ENCODE measurements at places on chromosomes 2 and 18.

DNA sequence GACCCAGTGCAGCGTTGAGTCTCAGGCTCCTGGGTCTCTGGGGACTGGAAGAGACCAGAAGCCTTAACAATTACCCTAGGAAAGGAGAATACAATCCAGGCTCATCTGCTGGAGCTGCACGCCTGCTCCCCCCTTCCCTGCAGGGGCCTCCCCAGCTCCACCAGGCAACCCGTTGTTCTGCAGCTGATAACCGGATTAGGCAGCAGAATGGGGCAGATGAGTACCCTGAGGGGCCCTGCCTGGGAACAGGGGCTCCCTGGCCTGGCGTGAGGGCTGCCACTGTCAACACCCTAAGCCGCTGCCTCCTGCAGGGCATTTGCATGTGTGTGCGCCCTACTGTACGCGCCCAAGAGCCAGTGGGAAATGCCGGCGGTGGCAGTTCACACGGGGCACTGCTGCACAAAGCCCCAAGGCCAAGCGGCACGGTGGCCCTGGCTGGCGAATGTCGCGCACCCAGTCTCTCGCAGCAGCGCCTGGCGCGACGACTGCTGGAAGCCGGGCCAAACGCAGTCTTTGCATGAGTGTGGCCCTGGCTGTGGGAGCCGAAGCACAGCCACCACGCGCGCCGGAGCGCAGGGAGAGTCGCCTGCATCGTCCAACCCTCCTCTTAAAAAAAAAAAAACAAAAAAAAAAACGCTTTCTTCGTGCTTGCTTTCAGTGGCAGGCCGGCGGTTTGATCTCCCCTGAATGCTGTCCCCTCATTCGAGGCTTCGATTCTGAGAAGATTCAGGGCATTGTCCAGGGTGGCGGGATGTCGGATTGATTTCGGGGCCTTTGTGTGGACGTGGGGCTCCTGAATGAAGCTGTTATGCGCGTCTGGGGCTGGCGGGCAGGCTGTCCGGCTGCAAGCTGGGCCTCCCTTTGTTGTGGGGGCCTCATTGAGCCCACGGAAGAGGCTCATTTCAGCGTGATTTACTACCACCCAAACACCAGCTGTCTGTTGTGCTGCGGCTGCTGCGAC, 63.8 kb downstream of the SETBP1 start:
- no peak for DNase-seq

DNA sequence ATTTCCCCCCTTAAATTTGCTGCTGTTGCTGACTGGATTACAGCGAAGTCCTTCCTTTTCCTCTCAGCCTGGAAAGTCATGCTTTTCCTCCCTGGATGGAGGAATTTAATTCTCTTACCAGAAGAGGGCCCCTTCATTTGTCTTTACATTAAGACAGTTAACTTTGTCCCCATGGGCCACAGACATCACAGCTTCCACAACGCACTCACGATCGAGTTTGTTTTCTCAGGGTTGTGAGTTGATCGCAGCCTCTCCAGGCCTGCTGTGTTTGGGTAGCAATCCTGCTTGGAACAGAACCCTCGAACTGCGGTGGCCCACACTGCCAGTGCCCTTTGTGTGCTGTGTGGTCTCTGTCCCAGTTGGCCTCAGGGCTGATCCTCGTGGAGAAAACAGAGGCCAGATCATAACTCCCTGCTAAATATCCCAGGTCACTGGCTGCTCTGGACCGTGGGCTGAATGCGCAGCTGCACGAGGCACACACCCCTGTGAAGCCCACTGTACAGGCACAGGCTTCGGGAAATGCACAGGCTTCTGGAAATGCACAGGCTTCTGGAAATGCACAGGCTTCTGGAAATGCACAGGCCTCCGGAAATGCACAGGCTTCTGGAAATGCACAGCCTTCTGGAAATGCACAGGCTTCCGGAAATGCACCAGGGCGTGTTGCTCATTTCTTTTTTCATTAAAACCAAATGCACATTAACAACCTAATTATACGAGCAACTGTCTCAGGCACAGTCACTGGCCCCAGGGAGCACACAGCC, 2.2 kb upstream of the PDIA6 start:
- no peak for DNase-seq

DNA sequence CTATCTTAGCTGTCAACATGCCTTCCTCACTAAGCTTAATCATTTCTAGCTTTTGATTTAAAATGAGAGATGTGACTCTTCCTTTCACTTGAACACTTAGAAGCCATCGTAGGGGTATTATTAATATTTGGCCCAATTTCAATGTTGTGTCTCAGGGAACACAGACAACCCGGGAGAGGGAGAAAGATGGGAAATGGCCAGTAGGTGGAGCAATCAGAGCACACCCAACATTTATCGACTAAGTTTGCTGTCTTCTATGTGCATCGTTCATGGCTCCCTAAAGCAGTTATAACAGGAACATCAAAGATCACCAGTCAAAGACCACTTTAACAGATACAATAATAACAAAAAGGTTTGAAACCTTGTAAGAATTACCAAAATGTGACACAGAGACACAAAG, 110.2 kb downstream of the OLA1 start:
- no peak for DNase-seq

DNA sequence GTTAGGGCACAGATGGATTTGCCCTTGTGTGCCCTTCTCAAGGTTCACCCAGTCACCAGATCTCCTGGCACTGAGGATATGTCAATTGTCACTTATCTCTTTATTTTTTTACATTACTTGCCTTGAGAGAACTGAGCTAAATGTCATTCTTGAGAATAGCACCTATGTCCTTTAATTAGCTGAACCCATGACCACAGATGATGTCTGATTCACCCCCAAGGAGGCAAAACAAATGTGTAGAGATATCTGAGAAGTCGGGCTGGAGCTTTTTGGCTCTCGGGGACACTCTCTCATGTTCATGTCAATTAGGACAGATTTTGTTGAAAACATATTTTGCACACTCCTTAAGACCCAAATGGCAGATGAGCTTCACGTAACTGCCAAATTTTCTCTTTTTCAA, 171.4 kb upstream of the LRRTM1 start:
- DNase-seq, result no peak

DNA sequence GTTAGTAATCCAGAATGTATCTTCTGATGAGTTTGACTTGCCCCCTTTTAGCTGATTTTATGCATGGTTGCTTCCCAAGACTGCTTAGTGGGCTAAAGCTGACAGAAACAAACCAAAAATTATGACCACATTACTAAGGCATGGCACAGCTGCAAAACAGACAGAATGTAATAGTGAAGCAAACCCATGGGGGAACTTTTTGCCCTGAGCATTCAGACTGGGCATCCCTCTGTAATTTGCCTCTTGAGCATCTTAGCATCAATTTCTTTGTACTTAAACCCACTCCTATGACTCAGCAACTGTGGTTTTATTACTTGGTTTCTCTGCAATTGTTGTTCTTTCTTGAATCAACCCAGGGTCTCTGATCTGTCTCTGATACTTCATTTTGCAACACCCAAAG, 487.3 kb upstream of the DCC start:
- no peak for DNase-seq

- DNase-seq, result no peak
Observed at GRCh38 chr2:198546122-198546521, 741.7 kb downstream of the PLCL1 start.
